ENCODE measurements at places on chromosomes 13 and 19.

- DNase-seq: peak; percentile 93
Observed at GRCh38 chr19:39397360-39398296, 6.5 kb downstream of the MED29 start.

DNA sequence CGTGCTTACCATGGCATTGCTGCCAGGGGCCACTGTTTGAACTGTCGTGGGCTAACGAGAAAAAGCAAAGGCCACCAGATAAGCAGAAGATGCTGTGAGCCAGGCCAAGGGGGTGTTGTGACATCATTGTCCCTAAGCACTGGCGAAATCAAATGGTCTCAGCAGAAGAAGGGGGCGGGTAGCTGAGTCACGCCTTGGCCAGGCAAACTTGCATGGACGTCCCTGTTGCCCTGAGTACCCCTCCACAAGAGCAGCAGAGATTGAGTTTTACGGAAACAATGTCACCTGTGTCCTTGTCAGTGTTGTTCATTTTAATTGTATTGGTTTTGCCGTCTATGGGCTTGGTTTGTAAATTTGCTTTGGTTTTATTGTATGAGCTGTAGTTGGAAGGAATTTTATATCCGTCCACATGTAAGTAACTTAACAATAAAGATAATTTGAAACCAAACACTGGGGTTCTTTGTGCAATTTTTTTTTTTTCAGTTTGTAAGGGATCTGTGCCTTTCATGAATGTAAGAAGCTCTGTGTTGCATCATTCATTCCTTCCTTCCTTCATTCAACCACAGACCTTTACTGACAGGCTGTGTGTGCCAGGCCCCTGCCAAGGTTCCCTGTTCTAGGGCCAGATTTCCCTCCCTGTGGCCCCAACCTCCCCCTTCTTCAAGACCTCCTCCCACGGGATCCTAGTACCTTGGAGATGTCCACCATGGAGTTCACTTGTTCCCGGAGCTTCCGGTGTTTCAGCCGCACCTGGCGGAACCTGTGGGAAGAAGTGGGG, 12.3 kb downstream of the KCNN4 start:
- no peak for DNase-seq

DNA sequence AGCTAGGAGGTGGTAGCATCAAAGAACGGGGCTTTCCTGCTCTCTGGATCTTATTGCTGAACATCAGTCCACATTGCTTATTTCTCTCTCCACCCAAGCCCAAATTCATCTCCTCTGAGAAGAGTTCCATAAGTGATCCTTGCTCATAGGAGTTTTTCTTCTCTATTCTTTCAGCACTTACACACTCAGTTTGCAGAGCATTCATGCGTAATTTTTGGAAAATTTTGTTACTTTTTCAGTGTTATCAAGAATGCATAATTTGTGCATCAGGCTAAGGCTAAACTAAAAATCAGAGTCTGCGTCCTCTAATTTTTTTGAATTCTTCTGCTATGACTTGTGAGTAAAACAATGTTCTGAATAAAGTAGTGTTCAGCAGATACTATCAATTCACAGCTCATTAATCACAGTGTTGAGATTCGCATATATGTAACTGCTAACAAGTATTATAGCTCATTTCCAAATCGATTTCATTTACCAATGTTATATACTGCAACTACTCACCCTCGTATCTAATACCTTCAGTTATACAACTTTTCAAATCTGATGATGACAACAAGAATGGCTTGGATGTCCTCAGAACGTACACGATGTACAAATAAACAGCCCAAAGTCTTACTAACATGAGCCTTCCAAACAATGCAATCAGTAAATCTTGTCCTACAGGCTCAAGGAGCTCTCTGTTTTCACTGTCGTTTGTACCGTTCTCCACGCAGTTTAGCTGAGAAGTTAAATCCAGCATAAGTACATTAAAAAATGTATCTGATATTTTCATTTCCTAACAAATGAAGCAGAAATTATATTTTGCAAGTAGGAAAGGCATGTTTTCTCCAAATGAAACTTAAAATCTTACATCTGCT, 36.4 kb upstream of the STARD13 start:
- DNase-seq: no peak

DNA sequence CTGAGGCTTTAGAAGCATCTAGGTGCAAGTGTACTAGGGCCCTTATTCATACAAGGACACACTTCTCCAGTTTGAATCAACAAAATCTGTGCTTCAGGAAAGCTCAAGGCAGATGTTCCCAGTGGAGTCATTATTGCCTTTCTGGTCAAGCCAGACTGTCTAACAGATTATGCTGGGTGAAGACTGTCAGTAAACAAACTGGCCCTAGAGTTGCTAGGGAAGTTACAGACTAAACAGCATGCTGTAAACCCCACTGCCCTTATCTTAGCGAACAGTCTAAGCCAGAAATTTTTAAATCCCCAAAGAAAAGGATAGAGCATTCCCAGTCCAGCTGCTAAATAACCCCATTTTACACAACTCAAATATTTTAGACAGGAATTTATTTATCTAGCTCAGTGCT, 1701.3 kb upstream of the PRR20A start:
- no peak for DNase-seq

DNA sequence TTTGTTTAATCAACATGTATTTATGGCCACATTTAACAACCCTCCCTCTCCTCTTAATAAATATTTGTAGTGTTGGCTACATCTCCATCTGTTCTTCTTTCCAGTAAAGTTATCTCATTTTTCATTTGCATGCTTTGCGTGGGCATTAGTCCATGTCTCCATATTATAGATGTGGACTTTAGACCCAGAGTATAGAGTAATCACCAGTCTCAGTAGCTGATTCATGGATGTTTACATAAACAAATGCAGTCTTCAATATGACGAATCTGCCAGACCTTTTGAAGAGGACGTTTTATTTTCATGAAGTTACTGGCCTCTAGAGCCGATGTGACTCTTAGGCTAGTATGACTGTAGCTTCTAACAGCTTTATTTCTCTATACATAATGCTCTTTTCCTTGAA, 1546.2 kb downstream of the OLFM4 start:
- no peak for DNase-seq

- no peak for DNase-seq
Observed at GRCh38 chr19:8935460-8935859, 74.7 kb downstream of the MUC16 start.

GRCh38 chr13:50842251-50842989, 1.1 kb downstream of the DLEU7 start:
- no peak for DNase-seq

DNA sequence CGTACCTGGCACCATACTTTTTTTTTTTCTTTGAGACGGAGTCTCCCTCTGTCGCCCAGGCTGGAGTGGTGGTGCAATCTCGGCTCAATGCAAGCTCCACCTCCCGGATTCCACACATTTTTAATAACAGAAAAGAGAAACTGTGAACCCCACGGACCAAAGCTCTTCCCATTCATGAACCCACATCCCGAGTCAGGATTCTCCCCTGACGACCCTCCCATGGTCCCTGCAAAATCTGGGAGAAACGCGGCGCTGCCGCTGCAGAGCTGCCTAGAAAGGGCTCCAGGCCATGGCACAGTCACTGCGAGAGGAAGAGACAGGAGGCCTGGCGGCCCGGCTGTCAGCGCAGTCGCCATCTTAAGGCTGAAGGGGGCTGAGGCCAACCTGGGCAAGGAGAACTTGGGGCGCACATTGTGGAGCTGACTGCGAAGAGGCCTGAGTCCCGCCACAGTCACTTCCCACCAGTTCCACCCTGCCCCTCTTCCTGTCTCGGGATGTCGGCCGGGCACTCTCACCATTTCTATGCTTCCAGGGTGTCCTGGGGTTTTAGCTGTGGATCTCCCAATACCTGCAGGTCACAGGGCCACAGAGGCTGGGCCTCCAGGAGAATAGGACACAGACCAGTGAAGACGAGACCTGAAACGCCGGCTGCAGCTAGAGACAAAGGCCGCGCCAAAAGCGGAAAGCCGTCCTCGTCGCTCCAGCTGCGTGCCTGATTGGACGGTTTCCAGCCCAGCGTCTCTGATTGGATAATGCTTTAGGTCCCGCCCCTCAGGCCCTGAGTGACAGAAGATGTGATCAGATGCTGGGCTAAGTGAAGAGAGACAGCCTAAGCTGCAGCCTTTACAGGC, 71.0 kb downstream of the ZNF486 start:
- DNase-seq: peak; percentile 88

GRCh38 chr19:19354007-19354406, 33.4 kb downstream of the MAU2 start:
- no peak for DNase-seq

GRCh38 chr19:42362891-42363440, 27.1 kb downstream of the CNFN start:
- no peak for DNase-seq

DNA sequence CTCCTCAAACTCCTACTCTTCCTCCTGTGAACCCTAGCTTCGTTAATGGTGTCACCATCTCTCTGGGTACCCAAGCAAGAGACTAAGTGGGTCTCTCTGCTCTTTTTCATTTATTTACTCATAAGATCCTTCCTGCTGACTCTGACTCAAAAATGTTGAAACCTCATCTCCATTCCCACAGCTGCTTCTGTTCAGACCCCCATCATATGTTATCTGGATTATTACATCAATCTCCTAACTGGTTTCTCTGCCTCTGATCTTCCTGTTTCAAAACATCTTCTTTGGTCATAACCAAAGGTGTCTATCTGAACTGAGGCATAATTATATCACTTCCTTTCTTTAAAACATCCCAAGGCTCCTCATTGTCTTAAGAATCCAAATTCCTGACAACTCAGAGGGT, 2.0 kb upstream of the MEDAG start:
- DNase-seq: no peak

DNA sequence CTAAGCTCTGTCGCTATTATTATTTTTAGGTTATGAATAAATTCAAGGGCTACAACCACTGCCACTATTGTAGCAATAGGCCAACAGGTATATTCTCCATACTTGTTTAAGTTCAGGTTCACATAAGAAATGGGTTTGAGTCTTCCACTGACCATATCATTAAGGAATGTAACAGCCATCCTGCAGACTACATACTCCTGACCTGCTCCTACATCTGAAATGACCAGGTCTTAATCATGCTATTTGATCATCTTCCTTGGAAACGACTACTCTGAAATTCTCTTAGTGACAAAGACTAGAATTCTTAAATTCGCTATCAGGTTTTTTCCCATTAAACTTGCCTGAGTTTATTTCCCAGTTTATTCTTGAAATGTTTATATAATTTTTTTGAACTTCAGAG, 66.8 kb downstream of the IPO5 start:
- no peak for DNase-seq

DNA sequence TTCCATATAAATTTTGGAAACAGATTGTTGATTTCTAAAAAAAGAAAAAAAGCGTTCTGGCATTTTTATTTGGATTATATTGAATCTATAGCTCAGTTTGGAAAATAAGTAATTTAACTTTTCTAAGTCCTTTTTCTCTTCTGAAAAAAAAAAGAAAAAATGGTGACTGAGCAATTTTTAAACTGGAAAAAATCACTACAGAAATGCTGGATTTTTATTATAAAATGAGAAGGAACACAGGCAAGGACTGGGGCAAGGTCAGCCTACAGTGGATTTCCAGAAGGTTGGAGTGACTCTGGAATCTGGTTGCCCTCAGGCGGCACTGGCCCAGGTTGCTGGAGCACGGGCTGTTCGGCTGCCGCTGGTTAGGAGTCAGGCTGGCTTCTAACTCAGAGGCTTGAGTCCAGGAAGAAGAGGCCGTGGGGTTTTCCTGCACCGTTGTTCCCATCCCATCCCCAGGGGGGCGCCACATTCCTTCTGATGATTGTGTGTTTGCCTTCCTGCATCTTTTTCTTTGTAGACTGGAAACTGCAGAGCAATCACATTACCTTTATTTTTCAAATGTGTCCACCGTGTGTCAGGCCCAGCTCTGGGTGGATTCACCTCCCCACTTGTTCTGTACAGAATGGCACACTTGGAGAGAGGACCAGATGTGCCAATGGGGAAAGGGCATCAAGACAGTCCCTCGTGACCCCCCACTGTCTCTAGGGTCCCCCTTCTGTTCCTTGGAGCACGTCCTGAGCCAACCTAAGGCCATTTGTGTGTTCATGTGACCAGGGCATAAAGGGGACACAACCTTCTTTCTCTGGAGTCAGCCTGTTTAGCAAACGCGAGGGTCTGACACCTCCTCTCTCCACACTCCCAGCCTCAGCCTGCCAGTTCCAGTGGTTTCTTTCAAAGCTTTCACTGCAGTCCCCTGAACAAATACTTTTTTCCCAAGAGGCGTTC, 44.5 kb upstream of the GTF3A start:
- DNase-seq: peak; percentile 37

- peak; percentile 17 for DNase-seq
Observed at GRCh38 chr13:28574617-28575142, 79.8 kb upstream of the FLT1 start.

GRCh38 chr13:20475927-20476691, 49.5 kb downstream of the CRYL1 start:
- DNase-seq: peak; percentile 64

DNA sequence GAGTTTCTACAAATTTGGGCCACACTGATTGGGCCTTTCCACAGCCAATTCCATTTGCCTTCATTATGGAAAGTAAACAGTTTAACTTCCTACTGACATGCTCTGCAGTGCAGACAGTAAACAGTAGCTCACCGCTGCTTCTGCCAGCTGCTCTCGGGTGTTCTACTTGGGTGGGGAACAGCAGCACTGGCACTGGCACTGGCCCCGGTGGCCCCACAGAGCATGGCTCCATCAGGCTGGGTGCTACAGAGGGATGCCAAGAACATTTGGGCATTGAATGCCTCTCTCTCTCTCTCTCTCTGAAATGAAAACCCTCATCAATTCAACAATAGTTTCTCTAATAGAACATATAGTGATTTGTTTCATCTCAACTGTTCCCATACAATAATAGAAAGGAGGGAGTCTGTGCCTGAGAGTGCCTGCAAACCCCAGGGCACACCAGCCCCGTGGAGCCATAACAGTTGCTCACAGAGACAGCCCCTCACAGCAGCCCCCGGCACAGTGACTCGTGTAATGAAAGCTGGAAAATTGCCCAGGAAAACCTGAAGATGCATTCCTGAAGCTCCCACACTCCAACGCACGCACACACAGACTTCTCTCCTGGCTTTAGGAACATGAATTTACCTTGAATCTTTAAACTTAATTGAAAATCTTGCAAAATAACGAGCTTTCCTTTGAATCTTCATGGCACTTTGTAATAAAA, 38.2 kb upstream of the GJB6 start:
- no peak for DNase-seq

DNA sequence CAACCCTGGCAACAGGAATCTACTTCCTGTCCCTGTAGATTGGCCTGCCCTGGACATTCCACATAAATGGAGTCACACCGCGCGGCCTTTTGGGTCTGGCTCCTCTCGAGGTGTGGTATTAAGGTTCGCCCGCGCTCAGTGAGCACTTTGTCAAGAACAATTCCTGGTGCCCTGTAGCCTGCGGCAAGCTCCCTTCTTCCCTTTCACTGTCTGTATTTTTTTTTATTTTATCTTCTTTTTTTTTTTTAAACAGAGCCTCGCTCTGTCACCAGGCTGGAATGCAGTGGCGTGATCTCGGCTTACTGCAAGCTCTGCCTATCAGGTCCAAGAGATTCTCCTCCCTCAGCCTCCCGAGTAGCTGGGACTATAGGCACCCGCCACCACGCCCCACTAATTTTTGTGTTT, 28.3 kb downstream of the PEX11G start:
- no peak for DNase-seq

Measured in CD4-positive, alpha-beta T cell treated with Interleukin-4 for 4 hours (primary cell).